ENCODE measurements at places on chromosomes 7 and 10.

GRCh38 chr10:21888959-21889358 is 114.6 kb downstream of the DNAJC1 start:
- DNase-seq, result no peak

DNA sequence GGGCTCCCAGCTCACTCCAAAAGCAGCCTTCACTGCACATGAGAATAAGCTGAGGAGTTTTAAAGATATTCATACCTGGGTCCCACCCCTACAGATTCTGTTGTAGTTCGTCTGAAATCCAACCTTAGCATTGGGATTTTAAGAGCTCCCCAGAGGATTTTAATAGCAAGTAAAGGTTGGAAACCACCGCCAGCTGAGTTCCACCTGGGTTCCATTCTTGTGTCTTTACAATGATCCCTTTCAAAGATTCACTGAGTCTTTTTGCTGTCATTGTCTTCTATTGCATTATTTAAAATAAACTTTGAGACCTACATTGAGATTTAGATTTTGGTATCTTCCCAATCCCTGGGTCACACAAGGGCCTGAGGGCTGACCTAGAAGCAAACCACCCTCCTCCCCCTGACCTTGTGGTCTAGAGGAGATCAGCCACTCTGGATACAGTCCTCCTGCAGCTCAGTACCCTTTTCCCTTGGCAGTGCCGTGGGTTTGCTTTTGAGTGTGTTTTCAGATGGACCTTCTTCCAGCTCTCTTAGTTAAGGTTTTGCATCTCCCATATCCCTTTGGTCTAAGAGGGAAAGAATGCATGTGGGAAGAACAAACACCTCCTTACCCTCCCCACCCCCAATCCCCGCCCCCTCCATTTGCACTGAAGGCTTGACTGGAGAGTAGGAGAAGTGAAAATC is 22.6 kb upstream of the SIRT1 start:
- peak; percentile 86 for DNase-seq

- DNase-seq, result no peak
Measured at GRCh38 chr10:63217120-63217605, 84.0 kb downstream of the NRBF2 start.

DNA sequence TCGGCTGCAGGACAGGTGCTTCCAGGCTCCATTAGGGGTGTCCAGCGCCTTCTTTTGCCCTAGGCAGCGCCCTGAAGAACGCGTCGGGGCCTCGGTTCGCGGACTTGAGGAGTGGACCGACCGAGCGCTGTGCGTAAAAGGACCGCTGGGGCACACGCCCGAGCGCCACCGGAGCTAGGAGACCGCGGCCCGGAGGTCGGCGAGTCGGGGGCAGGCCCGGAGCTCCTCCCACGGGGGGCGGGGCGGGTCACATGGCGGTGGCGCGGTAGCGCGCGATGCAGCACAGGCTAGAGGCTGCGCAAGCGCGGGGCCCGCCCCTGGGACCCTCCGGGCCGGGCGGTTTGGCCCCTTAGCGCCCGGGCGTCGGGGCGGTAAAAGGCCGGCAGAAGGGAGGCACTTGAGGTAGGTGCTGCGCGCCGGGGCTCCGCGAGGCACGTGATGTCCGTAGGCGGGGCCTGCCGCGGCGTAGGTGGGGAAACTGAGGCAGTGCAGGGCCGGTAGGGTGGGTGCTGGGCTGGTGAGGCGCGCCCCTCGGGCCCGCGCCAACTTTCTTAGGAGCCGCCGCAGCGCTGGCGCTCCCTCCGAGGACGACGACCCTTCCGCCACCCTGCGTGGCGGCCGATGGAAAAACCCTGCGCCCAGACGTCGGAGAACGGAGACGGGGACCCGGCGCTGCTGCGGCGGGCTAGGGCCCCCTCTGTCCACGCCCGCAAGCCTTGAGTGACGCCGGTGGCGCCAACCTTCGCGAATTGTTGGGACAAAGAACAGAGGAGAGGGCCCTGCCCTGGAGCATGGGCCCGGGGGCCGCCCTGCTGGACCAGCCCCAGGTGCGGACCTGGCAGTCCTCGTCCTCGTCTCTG is at the start of gene PRXL2A:
Gene PRXL2A, plus strand, starts transcription at position 310 of the 860 bp plus-strand sequence. CDS start 11,917 bp downstream, outside the sequence.
- peak; percentile 97 for DNase-seq

DNA sequence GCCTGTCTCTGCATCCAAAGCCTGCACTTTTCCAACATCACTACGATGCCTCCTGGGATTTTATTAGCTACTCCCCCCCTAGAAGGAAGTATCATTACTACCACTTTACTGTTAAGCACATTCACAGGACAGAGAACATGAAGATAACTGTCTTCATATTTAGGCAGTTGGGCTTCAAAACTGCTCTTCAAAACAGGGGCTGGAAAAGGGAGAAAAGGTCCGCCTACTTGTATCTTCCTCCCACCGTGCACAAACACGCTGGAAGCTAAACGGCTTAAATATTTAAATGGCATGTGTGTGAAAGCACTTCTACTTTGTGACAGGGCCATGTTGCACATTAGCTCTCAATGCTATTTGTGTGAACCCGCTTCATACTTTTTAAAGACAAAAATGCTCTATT is 999 bp downstream of the ITIH5 start:
- no peak for DNase-seq

- no peak for DNase-seq
Measured at GRCh38 chr10:1474376-1475097, 262.8 kb downstream of the ADARB2 start.

DNA sequence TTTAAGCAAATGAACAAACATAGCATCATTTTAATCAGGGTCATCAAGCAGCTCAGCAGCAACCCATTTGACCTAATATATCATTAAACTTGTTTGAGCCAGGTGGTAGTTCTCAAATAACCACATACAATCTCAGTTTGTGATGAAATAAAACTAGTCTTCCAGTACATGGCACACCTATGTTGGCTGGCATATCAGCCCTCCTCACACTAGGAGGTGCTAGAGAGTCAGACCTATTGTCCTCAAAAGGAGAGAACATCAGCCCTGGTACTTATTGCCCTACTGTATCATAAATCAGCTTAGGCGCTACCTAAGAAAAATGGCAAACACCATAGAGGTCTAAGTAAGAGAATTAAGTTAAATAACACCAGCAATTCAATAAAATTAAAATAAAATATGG is 81.7 kb downstream of the CABCOCO1 start:
- peak; percentile 64 for DNase-seq
